NCI-H1694 (cell line): ENCODE measurements at places on chromosomes 12 and 14.

- no peak for DNase-seq
Observed at GRCh38 chr14:58565832-58566231, 71.9 kb upstream of the DACT1 start.

- no peak for DNase-seq
Observed at GRCh38 chr14:39812532-39813320, 380.5 kb upstream of the FBXO33 start.

DNA sequence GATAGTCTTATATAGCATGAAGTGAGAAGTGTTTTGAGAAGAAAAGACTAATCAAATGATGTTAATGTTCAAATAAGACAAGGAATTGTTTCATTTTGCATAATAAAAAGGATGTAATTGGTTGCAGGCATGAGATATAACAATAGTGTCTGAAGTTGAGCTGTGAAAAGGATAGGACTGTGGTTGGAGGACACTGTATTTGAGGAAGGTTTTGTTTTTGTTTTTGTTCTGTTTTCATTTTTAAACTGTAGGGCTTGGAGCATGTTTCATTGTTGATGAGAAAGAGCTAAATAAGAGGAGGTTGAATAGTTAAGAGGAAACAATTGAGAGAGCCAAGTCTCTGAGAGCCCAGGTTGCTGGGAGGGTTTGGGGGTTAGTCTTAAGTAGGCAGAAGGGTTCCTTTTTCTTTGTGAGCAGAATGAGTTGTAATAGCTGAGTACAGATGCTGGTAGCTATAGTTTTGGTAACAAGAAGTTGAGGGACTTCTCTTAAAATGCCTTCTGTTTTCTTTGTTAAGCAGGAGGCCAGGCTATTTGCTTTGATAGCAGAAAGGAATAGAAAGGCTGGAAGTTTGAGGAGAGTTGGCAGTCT is 58.4 kb downstream of the CCDC91 start:
- no peak for DNase-seq

DNA sequence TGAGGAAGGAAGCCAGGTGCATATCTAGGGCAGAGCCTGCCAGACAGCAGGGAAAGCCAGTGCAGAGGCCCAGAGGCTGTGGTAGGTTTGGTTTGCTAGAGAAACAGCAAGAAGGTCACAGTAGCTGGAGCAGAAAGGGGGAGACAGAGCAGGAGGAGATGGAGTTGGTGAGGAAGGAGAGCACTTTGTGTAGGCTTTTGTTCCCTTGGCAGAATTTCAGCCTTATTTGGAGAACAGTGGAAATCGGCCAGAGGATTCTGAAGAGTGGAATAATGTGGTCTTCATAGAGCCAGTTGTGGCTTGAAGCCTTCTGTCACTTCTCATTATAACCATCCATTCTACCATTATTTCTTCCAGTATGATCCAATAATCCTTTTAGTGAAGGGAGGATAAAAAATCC is 212.9 kb upstream of the FAR2 start:
- no peak for DNase-seq
